ENCODE measurements at places on chromosomes 6 and 20.
A peak's percentile ranks its signal among the peaks of the same experiment; 100 is the strongest.

DNA sequence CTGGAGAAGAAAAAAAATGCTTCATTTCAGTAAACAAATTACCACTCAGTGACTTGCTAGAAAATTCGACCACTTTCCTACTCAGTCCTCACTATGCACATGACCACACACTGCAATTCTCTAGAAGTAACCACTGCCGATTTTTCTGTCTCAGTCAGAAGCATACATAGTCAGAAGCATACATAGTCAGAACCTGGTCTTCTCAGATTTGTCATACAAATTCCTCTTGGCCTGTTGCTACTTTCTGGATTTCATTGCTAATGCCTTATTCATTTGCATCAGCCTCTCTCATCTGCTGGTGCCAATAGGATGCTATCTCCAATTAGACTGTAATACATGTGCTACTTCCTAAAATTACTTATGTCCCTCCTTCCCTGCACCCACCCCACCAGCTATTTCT lies 10.2 kb upstream of the KIF16B start:
- DNase-seq, result no peak

- no peak for DNase-seq
Measured at GRCh38 chr6:24589334-24589733, 56.7 kb downstream of the KIAA0319 start.

- DNase-seq, result peak; percentile 77
Measured at GRCh38 chr6:131281471-131282270, 146.4 kb downstream of the AKAP7 start.

DNA sequence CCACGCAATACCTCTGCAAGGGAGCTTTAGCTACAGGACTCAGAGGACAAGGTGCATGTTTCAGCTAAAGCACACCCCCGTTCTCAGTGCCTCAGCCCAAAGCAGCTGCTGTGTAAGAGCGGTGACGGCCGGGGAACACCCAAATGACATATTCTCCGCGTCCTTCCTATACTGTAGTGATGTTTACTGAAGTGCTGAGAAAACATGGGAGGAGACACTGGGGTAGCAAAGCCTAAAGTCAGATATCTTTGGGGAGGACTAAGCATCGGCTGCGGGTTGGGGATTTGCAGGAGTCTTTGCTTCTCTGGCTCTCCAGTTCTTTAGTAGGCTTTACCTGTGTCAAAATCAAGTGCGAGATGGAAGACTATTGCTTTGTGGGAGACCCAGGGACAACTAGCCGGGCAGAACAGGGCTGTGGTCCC lies 1.7 kb downstream of the SLC22A23 start:
- peak; percentile 63 for DNase-seq

DNA sequence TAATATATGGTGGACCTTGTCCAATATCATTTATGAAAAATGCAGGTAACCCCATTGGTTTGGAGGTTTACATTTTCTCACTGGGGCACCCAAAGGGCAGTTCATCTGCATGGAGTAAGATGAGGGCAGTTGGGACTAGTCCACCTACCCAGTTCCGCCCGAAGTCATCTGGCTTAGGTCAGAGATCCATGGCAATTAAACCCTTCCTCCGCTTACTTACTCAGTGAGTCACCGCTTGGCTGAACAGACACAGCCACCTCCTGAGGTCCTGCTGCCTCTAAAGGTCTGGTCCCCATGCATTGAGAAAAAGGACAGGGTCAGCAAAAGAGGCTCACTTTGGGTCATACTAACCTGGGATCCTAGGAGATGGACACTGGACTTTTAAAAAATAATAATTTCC lies 102.9 kb upstream of the PRL start:
- DNase-seq, result no peak

GRCh38 chr20:9330151-9330550 lies 184.2 kb upstream of the LAMP5 start:
- DNase-seq, result no peak

DNA sequence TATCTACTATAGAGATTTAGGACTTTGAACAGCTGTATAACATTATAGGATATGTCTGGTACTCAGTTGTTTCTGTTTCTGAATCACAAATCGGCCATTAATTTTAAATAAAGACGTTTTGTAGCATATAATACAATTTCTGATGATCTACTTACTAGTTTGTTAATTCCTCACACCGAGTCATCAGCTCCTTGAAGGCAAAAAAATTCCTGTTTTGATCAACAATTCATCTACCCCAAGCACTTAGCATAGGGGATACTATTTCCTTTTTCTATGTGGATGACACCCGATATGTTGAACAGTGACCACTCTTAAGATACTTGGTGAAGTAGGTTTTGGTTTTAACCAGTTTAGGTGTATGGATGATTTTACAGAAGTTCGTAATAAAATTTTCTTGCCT lies 107.3 kb downstream of the NCOA3 start:
- no peak for DNase-seq

Measured in CD4-positive, alpha-beta memory T cell (primary cell).